ENCODE measurements at places on chromosomes 2 and 18.

DNA sequence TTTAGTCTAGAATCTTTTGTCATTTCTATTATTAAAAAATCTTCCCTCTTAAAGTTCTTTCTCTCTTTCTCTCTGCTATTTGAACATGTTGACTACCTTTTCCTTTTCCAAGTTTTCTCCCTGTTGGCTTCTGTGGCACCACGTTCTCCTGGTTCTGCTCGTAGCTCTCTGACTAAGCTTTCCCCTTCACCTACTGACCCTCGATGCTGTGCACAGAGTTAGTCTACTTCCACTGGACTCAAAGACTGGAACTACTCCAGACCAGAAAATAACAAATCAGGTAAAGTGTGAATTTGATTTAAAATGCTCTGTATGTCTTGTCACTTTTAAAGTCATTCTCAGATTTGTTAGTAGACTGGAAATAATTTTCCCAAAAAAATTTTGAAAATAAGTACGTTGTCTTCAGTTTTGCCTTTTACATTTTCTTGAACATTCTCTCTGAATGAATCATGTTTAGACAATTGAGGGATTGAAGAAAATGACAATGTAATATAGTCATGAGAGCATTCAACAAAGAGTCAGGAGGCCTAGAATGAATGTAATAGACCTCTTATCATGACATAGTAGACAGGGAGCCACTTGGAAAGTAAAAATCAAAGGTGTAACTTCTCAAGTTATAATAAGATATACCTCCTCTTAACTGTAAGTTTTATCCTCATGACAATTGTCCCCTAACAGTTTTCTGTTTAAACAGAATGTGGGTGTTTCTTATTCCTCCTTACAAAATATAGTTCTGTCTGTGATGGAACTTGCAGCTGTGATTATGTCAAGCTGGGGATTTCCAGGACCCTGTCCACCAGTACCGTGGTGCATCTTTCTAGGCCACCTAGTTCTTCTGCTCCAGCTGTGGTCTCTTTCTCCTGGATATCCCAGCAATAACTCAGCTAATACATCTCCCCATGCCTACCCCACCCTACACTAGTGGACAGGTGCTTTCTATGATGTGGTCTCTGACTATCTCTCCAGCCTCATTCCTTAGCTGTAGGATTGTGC, 25.5 kb downstream of the ITPRID2 start:
- no peak for DNase-seq

GRCh38 chr2:169713331-169713730, 19.1 kb downstream of the PHOSPHO2 start:
- no peak for DNase-seq

GRCh38 chr2:46441838-46442712, 37.3 kb upstream of the TMEM247 start:
- DNase-seq: no peak

- no peak for DNase-seq
Measured at GRCh38 chr2:27571681-27572080, 11.2 kb upstream of the ZNF512 start.

- DNase-seq: no peak
Measured at GRCh38 chr2:121902171-121902591, 146.7 kb downstream of the TSN start.

- DNase-seq: no peak
Measured at GRCh38 chr2:208594642-208595385, 188.2 kb downstream of the PTH2R start.

- DNase-seq: no peak
Measured at GRCh38 chr2:112603731-112604130, 19.3 kb downstream of the CHCHD5 start.

DNA sequence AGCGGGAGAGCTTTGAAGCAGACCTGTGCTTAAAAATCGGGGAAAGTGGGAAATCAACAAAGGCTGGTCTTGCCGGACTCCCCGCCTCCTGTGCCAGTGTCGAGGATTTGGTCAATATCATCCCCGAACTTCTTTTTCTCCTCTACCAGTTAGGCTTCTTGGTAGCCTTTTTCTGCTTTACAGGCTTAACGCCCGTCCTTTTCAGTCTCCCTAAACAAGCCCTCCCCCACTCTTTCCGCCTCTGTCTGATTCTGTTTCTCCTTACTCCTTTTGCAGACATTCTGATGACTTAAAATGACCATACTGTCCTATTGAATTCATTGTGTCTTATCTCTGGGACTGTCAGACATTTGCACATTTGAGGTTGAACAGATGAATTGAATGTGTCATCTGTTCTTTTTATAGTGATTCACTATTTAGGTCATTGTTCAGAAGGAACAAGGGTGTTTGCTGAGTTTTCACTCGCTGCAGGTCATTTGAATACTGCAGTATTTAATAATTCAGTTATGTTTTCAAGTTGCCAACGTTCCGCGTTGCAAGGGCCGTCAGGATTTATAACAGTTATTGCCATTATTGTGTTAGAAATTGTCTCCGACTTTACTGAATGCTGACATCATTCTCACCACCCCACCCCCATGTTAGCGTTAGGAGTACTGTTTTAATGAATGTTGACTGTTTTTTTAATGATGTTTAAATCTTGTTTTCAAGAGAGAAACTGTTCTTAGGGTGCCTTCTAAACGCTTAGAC, 1.1 kb downstream of the ITGAV start:
- DNase-seq: no peak

GRCh38 chr2:24558781-24559472, 67.9 kb downstream of the NCOA1 start:
- DNase-seq: no peak

DNA sequence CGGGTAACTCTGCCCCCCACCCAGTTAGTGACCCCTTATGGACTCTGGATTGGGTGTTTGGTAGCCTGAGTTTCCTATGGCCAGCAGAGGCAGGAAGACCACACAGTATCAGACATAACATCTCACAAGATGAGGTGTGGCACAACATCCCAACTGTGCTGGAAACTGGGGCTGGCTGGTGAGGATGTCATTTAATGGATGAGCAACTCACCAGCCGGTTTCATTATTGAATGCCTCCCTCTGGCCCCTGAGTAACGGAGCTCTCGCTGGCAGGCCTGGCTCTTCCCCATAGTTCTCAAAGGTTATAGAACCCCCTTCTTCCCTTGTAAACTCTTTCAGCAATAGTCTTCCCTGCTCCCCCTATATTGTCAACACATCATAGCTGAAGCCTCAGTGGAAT, 195.0 kb downstream of the BCL11A start:
- DNase-seq: no peak

DNA sequence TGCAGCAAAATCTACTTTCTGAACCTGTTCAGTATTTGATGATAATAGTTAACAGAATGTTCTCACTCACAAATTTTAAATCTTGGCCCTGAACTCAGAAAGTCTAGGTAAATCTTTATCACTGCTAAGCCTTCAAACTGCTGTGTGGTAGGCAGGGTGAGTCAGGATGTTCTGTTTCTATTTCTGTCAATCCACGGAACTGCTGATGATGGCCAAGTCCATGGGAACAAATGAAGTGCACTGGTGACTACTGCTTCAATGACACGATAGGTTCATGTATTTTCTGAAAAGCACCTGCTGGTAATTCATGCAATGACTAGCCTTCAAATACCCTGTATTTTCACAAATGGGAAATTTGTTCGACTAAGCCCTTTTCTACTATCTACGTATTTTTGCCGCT, 14.2 kb downstream of the NIFK start:
- no peak for DNase-seq

GRCh38 chr2:96095116-96095636, 21.2 kb downstream of the ADRA2B start:
- DNase-seq: no peak

DNA sequence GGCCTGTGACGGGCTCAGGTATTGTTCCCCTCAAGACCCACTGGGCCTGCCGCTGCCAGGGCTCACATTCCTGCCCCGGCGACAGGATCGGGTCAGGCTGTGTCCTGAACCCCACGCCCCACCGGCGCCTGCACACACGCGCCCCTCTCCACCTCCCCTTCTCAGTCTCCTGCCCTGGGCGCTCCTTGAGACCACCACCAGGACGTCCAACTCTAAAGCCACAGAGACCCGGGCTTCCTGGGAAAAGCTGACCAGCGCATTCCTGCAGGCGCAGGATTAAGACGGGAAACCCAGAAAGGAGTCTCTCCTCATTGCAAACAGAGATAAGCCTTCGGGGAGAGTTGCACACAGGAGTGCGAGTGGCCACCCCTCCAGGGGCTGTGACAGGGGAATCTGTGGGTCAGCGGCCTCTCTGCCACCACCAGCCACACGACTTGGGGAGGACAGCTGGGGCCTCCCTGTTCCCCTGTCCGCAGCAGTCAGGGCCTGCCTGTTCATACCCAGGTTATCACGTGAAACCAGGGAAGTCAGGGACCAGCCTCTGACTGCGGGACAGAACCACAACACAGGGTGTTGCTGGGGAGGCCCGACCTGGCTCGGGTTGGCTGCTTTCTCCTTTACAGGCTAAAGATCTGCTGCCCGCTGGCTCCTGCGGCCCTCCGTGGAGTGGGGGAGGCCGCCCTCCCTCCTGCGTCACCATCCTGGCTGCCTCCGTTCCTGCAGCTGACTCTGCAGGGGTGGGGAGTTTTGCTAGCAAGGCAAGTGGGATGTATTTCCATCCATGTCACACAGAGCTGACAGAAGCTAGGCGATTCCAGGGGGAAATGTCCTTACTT, 88.8 kb downstream of the ZCCHC2 start:
- no peak for DNase-seq

Data from cortex of kidney (tissue), 1 donor.